ENCODE measurements at places on chromosomes 16 and 17.

- no peak for DNase-seq
Measured at GRCh38 chr17:3695129-3695722, 729 bp downstream of the P2RX5 start.

DNA sequence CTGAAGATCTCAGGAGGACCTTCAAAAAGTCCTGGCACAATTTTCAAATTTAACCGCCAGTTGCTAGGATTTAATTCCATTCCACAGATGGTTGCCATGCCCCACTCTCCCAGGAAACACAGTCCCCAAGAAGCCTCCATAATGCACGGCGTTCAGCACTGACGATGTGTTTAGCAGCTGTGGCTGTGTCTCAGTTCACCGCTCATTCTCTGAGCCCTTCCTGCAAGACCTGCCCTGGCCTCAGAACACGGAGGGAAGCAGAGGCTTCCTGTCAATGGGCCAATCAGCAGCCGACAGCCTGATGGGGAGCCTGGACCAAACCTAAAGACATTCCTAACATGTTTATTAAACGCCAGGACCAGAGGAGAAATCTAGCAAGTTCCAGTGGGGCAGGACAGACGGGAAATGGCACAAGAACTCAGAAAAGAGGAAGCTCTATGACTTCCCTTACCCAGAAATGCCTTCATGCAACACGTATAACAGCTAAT, 4.9 kb downstream of the MYLK3 start:
- DNase-seq = no peak

GRCh38 chr16:819336-820043, 19.0 kb upstream of the GNG13 start:
- no peak for DNase-seq

- no peak for DNase-seq
Measured at GRCh38 chr16:9176547-9177418, 85.3 kb downstream of the HAPSTR1 start.

DNA sequence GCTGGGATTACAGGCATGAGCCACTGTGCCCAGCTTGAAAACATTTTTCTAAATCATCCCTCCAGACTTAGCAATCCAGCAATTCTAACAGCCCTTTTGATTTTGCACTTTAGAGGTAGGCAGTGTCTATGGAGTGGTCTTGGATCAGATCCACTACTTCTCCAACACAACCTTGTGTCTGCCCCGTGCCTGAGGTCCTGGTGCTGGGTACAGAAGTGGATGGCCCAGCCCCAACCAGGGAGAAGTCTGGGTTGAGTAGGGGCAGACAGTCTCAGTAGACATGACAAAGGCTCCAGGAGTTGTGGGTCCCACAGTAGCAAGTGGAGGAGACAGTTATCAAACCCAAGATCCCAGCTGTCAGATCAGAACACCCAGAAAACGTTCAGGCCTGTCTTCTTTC, 71.9 kb upstream of the CACNG5 start:
- DNase-seq = no peak

DNA sequence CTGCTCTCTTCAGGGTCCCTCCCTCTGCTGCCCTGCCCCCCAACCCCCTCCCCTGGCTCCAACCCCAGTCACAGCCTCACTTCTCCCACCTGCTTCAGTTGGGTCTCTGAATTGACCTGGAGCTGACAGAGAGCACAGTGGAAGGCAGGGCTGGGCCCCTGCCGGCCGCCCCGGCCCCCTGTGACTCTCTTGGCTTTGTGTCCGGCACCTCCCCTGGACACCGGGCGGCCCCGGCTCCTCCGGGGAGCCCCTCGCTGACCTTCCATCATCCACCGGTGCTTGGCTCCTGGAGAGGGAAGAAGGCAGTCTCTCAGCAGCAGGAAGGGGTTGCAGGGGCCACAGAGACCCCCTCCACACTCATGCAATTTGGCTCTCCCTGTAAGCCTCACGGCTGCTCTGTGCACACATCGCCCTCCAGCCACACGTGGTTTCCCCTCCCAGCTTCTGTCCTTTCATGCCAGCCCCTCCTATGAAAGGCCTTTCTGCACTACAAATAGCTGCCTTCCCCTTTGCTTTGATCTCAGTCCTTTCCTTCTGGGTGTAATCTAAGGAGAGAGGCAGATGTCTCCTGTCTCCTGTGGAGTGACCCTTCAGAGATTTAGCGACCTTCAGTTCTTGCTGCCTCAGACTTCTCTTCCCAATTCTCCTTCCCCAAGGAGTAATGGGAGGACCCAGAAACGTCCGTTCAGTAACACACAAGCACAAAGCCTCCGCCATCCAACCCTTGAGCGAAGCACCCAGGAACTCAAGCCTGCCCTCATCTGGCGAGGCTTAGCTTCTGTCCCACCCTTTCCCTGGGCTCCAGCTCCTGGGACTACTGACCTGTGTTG, 8.3 kb downstream of the NKIRAS2 start:
- DNase-seq = no peak

DNA sequence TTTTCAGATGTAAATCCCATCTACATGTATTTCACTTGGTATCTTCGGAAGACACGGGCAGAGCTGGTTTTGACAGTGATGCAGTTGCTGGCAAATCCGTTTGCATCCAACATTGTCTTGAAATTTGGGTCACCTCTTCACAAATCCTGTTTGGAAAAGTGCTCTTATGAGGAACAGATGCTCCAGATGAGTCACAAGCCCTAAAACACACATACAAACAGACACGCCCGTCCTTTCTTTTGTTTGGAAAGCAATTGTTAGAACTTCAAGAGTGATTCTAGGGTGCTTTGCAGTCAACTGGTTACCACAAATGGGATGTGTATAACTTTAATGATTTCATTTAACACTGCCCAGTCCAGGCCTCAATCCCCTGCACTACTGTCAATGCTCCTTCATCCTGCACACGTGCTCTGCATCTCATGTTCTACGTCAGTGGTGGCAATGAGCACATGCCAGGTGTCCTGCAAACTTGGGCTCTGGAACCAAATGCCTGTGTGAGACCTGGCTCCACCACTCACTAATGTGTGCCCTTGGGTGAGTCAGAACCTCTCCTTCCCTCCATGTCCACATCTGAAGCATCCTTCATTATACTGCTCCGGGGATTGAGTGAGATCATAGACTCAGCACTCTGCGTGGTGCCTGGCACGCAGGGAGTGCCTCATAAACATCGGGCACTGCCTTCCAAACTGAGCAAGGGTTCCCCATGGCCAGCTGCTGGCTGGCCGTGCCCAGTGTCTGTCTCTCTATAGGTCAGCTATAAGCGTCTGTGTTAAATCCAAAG, 19.3 kb upstream of the FOXF1 start:
- no peak for DNase-seq

GRCh38 chr17:14058051-14058450, 11.3 kb upstream of the COX10 start:
- no peak for DNase-seq

DNA sequence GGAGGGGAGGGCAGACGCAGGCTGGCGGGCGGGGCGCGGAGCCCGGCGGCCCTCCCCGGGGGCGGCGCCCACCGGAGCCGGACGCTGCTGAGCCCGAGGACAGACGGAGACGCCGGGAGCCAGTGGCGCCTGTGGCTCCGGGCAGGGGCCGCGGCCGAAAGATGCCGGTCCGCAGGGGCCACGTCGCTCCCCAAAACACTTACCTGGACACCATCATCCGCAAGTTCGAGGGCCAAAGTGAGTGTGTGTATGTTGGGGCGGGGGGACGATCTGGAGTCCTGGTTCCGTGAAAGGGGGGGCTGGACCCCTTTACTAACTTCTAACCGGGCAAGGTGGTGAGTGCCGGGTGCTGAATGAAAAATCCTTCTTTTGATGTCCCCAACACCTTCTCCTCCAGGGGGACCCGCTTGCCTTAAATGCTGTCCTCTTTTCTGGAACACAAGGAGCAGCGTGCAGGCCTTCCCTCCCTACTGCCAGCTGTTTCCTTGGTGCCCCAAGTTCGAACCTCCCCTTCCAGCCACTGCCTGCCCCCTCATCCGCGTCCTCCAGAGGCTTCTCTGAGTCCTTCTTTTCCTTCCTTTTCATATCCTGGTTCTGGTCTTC, at the start of gene KCNH6:
TSS of gene KCNH6 (plus strand) at position 106 of the 603 bp plus-strand sequence. CDS start at position 162, 56 bp downstream.
- DNase-seq = no peak

- DNase-seq = no peak
Measured at GRCh38 chr16:87830673-87831420, 38.5 kb downstream of the SLC7A5 start.

GRCh38 chr16:88924834-88925539, 52.0 kb downstream of the CBFA2T3 start:
- no peak for DNase-seq

DNA sequence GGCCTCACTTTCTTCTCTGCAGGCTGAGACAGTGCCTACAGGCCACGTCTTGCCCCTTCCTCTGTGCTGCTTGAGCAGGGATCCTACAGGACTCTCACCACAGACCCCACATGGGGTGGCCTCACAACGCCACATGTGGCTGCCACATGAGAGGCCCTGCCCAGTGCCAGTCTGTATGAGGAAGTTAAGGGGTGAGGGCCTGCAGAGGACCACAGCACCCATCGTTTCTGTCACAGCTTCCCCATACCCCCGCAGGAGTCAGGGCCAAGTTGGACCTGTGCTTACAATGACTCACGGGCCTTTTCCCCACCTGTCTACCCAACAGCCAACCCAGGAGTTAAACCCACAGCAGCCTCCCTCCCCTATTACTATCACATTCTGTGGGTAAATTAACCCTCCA, 2.9 kb upstream of the GSDMB start:
- no peak for DNase-seq

DNA sequence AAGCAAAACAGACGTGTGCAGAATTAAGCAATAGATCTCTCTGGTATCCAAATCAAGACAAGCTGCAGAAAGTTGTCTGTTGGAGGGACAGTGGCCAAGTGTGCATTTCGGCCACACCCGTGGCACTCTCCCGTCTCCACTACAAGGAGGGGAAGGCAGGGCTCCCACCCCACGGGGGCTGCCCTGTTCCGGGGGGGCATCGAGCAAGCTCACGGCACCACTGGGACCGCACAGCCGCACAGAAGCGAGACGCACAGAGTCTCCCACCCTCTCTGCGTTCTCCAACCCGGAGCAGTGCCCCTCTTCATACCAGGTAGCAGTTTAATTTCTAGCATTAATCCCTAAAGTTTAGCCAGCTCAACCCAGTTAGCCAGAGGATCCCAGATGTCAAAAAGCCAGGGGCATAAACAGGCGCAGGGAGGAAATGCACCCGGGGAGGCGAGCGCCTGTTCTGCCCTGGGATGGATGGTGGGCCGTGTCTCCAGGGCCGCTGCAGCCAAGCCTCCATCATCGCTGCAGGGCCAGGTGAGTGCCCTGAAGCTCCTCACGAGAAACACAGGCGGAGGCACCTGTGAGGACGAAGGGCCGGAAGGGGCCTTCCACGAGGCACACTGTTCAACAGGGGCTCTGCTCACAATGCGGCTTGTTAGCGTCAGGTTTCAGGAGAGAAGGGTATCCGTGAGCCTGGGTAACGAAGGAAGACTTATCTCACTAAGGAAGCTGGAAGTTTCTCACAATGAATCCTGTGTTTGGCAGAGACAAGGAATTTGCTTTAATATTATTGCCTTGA, 42.1 kb upstream of the METRNL start:
- no peak for DNase-seq

GRCh38 chr17:77527409-77527808, 386.6 kb downstream of the SEC14L1 start:
- no peak for DNase-seq

DNA sequence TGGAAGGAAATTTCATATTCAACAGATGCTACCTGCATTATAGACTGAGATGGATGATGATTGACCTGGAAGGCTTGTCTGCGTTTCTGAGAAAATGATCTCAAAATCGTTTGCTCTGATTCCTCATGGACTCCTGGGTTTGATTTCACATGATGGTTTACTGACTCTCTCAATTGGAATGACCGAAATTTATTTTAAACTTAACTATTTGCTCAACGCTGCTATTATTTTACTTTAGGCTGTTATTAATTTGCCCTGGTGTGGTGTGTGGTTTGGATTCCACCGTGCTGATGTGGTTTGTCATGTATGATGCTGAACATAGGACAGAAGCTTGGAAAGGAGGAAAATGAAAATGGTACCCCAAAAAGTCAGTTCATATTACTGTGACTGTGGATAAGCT, 37.3 kb upstream of the ELAC2 start:
- DNase-seq = no peak

- no peak for DNase-seq
Measured at GRCh38 chr17:45966606-45967280, 32.3 kb upstream of the STH start.

DNA sequence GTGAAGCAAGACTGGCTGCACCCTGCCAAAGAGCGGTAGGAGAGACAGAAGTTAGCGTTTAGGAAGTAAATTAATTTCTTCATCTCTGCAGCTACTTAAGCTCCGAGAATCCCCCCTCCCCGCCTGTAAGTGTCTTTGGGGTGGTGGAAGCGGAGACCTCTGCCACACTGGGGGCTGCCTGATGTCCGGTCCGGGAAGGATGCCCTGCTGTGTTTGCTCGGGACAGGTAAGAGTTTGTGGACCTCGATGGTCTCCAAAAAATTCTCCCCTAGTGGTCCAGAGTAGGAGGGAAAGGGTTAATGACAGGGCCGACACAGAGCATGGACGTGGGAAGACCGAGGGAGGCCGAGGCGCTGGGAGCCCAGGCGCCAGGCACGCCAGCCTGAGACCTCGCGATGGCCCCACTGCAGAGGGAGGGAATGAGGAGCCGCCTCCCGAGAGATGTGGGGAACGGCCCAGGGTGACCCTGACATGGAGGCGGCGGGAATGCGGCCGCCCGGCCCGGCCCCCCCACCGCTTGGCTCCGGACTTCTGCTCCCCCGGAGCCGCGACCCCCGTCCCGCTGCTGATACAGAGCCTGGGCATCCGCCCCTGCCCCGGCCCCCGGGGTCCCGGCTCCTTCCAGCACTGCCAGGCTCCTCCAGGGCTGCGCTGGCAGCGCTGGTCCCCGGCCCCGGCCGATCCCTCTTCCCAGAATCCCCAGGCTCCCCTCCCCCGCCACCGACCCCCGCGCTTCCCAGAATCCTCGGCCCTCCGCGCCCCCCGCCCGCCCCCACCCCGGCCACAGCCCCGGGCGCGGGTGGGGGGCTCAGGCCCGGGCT, 680 bp downstream of the ZNF629 start:
- no peak for DNase-seq

GRCh38 chr17:64357191-64357981, 33.3 kb downstream of the PECAM1 start:
- peak; percentile 8 for DNase-seq

DNA sequence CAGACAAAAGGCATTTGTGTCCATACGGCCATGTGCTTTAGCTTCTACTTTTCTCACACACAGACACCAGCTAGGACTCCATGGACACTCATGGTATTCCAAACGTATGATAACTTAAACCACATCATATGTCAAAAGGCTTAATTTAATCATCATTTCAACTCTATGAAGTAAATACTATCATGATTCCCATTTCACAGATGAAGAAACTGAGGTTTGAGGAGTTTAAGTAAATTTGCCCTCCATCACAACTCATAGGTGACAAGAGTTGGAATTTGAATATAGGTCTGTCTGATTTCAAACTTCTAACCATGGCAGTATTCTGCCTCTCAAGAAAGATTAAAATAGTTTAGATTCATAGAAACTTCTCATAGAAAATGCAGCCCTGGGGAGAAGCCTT, 43.8 kb downstream of the CMC2 start:
- DNase-seq = no peak

DNA sequence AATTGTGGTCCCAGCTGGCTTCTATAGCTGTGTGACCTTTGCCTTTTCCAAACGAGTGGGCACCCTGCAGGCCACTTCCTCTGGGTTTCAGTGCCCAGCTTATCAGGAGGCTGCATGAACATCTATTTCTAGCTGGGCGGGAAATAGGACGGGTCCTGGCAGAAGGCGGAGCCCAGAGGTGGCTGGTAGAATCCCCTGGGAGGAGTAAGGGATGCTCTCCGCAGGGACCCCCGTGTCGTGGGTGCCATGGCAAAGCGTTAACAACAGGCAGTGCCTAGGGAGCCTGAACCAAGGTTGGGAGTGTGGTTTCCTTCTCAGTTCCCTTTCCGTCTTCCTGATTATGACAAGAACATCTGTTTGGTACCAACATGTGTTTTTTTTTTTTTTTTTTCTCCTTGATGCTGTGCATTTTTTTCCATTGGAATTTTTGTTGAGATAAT, 58.2 kb downstream of the PLCG2 start:
- no peak for DNase-seq

All from NCI-H187 (cell line).